Naive thymus-derived CD4-positive, alpha-beta T cell (primary cell): ENCODE measurements at places on chromosomes 4 and X. TPM values are rescaled to one million over a fixed set of nuclear protein-coding genes. Genes with fewer than 3 reads are reported as not detected.

DNA sequence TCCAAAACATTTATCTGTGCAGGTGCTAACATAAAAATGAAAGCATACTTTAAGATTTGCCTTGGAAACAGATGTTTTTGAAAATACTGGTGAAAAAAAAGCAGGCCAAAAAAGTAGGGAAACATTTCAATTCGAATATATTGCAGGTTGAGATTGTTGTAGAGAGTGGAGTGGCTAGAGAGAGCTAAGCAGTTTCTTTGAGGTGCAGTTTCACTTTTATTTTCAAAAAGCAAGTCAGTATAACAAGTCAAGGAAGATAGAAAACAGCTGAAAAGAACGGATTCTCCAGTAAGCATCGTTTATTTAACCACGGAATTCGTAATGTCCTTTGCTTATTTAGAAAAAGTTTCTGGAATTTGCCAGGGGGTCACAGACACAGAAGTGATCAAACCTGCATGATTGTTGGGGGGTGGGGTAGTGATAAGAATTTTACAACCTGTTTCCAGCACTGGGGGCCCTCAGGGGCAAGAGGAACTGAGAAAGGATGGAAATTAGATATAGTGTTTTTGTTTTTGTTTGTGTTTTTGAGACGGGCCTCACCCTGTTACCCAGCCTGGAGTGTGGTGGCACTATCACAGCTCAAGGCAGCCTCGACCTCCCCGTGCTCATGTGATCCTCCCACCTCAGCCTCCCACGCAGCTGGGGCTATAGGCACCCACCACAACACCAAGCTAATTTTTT, 175.0 kb downstream of the TENM3 start:
- DNase-seq = no peak

- no peak for DNase-seq
These were observed 77.1 kb upstream of the C4orf54 start for GRCh38 chr4:99734583-99735322.

- DNase-seq = no peak
These were observed 23.3 kb upstream of the BCOR start for GRCh38 chrX:40120838-40121580.

DNA sequence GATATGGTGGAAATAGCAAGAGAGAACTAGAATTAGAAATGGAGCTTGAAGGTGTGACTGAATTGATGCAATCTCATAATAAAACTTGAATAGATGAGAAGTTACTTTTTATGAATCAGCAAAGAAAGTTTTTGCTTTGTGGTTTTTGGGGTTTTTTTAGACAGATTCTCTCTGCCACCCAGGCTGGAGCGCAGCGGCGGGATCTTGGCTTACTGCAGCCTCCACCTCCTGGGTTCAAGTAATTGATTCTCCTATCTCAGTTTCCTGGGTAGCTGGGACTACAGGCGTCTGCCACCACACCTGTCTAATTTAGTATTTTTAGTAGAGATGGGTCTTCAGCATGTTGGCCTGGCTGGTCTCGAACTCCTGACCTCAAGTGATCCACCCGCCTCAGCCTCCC, 23.7 kb upstream of the NEIL3 start:
- no peak for DNase-seq

DNA sequence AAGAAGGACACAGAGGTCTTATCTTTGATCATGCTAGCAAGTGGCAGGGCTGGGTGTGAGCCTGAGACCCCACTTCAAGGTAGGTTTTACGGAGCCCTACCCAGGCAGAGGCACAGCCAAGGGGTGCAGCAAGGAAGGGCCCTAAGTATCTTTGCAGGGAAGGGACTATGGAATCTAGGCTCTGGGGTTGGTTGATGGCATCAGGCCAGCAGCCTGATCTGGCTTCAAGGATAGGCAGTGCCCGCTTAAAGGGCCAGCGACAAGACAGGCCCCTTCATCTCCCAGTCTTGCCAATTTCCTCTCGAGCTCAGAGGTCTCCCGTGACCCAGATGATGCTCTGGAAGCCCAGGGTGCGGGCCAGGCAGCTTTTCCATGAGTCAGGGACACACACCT, 5.8 kb downstream of the ABLIM2 start:
- DNase-seq = no peak

DNA sequence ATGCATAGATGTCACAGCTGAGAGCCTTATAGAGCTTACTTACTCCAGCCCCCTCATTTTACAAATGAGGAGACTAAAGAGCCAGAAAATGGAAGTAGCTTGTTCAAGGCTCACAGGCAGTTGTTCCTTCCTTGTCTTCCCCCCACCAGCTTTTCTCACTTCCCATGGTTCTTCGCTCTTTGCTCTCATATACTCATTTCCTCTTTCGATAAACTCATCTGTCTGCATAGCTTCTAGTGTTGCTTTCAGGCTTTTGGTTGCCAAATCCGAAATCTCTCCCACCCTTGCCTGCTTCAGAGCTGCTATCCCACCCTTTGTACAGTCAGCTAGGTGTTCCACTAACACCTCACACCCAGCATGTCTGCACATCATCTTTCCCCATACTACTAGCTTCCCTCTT, 25.0 kb upstream of the GJB1 start:
- peak; percentile 33 for DNase-seq

DNA sequence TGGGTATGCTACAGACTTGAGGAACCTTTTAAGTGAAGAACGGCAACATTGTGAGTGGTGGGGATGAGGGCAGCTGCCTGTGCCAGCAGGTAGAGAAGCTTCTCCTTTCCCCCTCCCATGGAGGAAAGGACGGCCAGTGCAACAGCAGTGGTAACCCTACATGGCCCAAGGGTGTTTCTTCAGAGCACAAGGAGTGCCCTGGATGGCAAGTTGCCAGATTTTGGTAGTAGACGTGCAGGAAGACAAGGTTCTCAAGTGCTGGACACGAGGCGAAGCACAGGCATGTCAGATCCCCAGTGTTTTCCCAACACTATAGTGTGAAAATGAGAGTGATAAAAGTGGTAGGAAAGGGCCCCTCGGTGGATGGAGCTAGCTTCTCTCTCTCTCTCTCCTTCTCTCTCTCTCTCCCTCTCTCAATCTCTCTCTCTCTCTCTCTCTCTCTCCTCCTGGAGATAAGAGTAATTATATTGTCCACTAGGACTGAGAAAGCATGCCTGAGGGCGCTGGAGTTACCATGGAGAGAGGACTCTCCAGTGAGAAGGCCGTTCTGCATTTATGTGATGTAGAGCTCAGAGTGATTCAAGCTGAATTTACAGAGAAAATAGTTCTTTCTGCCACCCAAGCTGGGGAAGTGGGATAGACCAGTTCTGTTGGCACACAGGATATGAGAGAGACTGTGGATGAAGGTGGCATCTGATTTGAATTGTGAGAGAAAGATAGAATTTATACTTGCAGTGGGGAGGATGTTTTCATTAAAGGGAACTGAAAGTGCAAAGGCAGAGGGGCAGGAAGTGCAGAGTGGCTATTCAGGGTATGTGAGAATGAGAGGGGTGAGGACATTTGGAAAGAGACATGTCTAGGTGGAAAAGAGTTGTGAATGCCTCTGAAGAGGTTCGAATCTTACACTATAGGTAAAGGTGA, 25.7 kb upstream of the TRPC3 start:
- no peak for DNase-seq

DNA sequence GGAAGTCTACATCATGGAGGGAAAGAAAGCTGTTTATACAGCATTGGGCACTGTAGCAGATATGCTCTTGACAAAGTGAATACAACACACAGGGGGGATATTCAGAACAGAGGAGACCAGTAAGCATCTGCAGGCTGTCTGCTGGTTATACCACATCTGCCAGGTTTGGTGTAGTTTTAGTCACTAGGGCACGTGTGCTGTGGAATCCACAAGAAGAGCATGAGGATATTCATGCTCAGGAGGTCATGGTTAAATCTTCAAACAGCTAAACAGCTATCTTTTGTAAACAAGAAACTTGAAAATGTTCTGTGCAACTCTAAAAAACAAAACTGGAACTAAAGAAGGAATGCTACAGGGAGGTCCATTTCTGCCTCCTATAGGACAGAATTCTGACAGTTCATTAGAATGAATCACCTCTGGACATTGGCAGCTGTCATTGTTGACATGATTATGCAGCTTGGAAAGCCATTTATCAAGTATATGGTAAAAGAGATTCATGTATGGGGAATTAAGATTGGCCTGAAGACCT, 175.8 kb downstream of the RCHY1 start:
- no peak for DNase-seq

- DNase-seq = no peak
These were observed 37.2 kb upstream of the SCRG1 start for GRCh38 chr4:173436149-173436579.

DNA sequence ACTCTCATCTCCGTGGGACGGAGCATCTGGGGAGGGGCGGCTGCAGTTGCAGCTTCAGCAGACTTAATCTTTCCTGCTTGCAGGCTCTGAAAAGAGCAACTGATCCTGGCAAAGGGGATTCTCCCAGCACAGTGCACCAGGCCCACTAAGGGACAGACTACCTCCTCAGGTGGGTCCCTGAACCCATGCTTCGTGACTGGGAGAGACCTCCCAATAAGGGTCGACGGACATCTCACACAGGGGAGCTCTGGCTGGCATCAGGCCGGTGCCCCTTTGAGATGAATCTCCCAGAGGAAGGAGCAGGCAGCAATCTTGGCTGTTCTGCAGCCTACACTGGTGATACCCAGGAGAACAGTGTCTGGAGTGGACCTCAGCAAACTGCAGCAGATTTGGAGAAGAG, 303.3 kb upstream of the FGF16 start:
- no peak for DNase-seq

DNA sequence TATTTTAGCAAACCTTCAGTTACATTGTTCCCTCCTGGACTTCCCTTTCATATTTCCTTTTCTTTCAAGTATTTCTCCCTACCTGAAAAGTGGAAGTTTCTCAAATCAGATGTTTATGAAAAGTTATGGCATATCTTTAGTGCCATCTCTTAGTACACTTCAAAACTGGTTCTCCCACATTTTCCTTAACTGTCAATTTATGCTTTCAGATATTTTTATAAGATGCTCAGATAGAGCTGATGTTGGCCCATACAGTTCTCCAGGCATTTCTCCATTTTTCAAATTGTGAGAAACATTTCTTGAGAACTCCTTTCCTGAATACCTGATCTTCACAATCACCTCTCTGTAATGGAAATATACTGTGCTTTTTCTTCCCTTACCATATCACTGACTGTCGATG, 32.5 kb upstream of the AP1AR start:
- DNase-seq = no peak

- DNase-seq = no peak
These were observed 7.5 kb downstream of the IDS start for GRCh38 chrX:149497626-149498025.

GRCh38 chrX:44003975-44004374, 30.8 kb upstream of the NDP start:
- no peak for DNase-seq

DNA sequence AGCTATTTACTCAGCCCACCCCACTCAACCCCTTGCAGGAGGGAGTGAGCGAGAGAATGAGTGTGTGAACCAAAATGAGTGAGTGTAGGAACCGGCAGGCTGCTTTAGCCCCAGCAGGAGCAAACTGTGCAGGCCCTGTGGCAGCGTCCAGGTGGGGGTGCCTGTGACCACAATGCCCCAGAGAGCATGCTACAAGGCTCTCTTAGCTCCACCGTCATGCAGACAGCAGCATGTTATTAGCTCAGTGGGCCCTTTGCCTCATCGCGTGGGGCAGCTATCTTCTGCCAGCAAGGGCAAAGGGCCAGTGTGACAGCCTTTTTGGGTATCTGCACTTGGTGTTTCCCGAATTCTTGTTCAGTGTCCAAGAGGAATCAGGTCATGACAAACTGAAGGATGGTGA, 271.3 kb downstream of the GPM6A start:
- no peak for DNase-seq

DNA sequence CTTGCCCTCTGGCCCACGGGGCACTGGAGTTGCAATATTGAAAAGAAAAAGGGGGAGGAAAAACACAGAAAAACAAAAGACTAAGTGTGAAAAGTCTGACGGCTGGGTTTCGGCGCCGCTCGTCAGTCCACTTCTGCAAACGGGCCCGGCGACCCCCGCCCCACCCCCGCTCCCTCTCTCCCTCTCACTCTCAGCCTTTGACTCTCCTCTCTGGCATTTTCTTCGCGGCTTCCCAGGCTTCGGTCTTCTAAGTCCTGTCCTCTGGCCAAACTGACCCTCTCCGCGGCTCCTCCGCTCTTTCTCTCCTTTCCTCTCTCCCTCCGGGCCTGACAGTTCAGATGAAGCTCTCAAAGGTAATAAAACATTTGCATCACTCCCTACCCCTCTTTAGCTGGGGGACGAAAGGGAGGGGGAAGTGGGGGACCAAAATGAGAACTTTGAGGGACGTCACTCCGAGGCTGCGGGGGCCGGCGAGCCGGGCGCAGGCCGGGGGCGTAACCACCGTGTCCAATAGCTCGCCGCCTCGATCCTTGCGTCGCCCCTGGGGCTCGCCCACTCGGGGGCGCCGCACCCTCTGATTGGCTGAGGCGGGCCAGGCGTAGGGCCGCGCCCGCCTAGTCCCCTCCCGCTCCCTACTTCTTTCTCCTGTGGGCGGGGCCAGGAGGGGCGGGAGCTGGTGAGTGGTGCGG, at the start of gene NKX6-1:
NKX6-1 (minus strand) TSS at position 358 of the 689 bp plus-strand sequence. CDS start 1,064 bp downstream, outside the sequence.
- DNase-seq = no peak

DNA sequence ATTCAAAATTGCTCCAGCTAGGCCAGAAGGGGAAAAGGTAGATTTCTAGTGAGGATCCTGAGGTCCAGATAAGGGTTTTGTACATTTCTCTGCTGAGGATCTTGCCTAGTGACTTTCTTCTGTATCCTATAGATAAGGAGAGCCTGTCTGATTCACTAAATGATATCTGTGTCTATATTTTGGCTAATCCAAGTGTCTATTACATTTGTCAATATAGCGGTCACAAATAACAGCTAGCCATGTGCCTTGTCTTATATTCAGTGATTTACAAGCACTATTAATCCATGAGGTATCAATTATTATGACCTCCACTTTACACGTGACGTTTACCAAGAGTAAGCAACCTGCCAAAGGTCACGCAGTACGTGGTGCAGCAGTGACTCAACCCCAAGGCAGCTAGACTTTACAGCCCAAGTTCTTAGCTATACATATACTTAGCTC, 41.6 kb downstream of the TMEM165 start:
- no peak for DNase-seq

GRCh38 chr4:158111241-158111640, 61.6 kb downstream of the GASK1B start:
- DNase-seq = no peak

DNA sequence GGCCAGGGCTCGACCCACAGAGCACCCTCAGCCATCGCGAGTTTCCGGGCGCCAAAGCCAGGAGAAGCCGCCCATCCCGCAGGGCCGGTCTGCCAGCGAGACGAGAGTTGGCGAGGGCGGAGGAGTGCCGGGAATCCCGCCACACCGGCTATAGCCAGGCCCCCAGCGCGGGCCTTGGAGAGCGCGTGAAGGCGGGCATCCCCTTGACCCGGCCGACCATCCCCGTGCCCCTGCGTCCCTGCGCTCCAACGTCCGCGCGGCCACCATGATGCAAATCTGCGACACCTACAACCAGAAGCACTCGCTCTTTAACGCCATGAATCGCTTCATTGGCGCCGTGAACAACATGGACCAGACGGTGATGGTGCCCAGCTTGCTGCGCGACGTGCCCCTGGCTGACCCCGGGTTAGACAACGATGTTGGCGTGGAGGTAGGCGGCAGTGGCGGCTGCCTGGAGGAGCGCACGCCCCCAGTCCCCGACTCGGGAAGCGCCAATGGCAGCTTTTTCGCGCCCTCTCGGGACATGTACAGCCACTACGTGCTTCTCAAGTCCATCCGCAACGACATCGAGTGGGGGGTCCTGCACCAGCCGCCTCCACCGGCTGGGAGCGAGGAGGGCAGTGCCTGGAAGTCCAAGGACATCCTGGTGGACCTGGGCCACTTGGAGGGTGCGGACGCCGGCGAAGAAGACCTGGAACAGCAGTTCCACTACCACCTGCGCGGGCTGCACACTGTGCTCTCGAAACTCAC, 3.6 kb downstream of the MID1IP1 start:
- DNase-seq = no peak

WDR17 gene
- 1.3 TPM for total RNA-seq

CTAG1A gene
- total RNA-seq = not detected

NPY5R gene
- not detected for total RNA-seq

PPP1R3F gene
- 8.9 TPM for total RNA-seq

PPBP gene
- not detected in 2 replicates for total RNA-seq
